ENCODE measurements at places on chromosomes 3 and 15. TPM values are rescaled to one million over a fixed set of nuclear protein-coding genes. Genes with fewer than 3 reads are reported as not detected.

- DNase-seq, result no peak
Measured at GRCh38 chr3:14691239-14691638, 16.3 kb downstream of the C3orf20 start.

MOBP gene
- total RNA-seq, result 1.9 TPM

GRCh38 chr3:38264353-38264771, 1.2 kb upstream of the SLC22A13 start:
- no peak for DNase-seq

DNA sequence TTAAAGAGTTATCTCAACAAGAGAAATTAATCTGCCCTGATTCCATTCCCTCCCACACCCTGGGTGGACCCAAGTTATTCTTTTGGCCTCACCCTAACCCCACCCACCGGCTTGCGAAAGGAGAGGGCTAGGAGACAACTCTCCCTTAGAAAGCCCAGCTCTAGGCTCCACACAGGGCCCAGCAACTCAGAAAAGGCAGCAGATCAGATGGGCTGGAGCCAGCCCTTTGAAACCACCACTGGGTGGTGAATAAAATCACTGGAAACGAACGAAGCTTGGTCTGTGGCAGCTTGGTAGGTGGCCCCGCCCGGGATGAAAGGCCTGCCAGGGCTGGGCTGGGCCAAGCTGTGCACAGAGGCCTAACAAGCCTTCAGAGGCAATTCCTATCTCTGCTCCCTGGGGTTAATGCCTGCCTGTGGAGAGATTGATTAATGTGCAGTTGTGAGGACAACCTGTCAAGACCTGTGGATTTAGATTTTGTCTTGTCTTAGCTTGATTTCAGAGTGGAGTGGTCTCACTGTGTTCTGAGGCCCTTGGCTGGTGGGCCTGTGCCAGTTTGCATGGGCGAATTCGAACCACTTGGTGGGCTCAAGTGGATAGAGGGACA, 38.8 kb downstream of the BHLHE40 start:
- peak; percentile 56 for DNase-seq
